ENCODE measurements at places on chromosomes 7 and 10. TPM values are rescaled to one million over a fixed set of nuclear protein-coding genes. Genes with fewer than 3 reads are reported as not detected.

DNA sequence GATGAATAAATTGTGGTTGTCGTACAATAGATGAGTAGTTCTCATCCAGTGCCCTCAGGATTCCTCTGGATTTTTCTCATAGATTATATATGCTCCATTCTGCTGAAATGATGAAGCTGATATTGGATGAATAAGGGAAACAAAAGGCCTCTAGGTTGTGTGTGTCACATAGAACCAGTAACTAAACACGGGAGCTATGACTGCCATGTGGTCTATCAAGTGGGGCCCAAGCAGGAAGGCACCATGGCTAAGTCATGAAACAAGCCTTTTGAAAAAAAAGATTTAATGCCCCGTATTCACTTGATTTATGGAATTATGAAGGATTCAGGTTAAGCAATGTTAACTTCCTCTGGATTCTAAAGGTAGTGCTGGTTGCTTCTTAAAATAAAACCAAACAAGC, 225.1 kb downstream of the TCF7L2 start:
- no peak for DNase-seq

DNA sequence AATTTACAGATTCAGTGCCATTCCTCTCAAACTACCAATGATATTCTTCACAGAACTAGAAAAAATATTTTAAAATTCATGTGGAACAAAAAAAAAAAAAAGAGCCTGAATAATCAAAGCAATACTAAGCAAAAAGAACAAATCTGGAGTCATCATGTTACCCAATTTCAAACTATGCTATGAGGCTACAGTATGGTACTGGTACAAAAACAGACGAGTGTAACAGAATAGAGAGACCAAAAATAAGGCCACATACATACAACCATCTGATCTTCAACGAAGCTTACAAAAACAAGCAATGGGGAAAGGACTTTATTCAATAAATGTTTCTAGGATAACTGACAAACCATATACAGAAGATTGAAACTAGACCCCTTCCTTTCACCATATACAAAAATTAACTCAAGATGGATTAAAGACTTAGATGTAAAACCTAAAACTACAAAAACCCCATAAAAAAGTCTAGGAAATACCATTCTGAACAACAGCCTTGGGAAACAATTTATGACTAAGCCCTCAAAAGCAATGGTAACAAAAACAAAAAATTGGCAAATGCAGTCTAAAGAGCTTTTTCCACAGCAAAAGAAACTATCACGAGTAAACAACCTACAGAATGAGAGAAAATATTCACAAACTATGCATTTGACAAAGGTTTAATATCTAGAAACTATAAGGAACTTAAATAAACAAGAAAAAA, 207.7 kb downstream of the PTN start:
- DNase-seq = no peak

HOXA5 gene
- not detected for total RNA-seq

WEE2 gene
- not detected for total RNA-seq

DNA sequence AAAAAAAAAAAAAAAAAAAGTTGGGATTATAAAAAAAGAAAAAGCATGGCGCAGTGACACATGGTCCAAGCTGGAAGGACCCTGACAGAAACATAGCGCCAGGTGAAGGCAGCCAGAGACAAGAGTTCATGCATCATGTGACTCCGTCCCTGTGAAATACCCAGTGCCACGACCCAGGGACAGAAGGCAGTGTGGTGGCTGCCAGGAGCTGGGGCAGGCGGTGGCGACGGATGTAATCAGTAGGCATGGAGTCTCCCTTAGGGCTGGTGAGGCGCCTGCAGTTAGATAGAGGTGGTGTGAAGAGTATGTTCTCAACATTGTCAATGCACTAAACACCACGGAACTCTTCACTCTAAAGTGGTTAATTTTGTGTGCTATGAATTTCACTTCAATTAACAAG, 43.9 kb downstream of the STK32C start:
- DNase-seq = no peak
